GM23248 (cell line): ENCODE measurements at places on chromosomes 3 and 15.
A peak's percentile ranks its signal among the peaks of the same experiment; 100 is the strongest.

GRCh38 chr15:59373215-59373614, 544 bp upstream of the MYO1E start:
- H3K27me3 ChIP-seq: no peaks in the 10 kb centered on the region
- peak overlapping the region; percentile 57 for H3K27ac ChIP-seq
- DNase-seq: no peak
- H3K4me1 ChIP-seq: peaks cover 15% of the 10 kb centered on the region
- H3K4me3 ChIP-seq: peak overlapping the region; percentile 85

DNA sequence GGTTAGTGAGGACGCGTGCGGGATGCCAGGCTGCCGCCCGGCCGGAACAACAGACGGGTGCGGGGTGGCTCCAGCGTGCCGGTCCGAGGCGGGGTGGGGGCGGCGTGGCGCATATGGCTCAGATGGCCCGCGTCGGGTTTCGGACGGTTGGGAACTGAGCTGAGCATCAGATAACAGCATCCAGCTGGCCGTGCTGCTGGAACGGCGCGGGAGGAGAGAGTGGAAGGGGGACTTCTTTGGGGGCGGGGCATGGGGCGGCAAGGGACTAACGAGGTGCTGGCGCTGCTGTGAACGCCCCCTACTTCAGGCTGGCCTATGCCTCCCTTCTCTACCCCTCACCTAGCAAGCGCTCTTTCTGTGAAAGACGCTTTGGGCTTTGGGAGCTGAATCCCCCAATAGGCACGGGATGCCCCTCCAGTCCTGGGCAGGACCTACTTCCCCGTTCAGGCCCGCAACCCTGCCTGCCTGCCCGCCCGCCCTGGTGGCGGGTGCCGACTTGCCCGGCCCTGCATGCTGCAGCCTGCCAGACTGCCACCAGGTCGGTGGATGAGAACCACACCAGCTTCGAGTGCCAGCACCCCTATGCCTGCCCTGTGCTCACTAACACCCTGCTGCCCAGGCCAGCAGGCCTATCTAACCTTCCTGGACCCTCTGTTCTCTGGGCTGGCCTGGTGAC, 542 bp downstream of the INKA1 start:
- no peaks in the 10 kb centered on the region for H3K27me3 ChIP-seq
- H3K4me3 ChIP-seq: peak overlapping the region; percentile 96
- no peaks in the 10 kb centered on the region for H3K36me3 ChIP-seq
- DNase-seq: peak; percentile 60
- peak overlapping the region; percentile 65 for H3K27ac ChIP-seq

GRCh38 chr3:29176501-29176900, 104.4 kb upstream of the RBMS3 start:
- H3K4me1 ChIP-seq: peaks cover 1% of the 10 kb centered on the region
- H3K27me3 ChIP-seq: no peaks in the 10 kb centered on the region
- H3K36me3 ChIP-seq: no peaks in the 10 kb centered on the region
- H3K4me3 ChIP-seq: no peak overlapping the region
- DNase-seq: no peak

DNA sequence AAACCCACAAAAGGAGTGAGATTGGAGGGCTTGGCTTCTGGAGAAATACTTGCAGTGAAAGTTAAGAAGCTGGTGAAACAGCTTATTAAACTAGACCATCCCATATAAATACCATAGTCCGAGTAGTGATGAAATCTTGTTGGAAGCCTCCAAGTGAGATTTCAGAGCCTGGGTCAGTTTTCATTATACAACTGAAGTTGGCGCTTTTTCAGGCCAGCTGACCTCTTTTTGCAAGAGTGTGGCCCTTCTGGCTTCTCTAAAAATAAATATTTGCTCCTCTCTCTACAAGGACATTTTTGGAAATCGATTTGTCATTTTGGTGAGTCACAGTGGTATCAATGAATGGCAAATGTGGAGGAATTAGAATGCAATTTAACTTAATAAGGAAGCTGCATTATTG, 51.2 kb upstream of the THRB start:
- peak; percentile 35 for DNase-seq
- no peaks in the 10 kb centered on the region for H3K36me3 ChIP-seq
- no peak overlapping the region for H3K4me3 ChIP-seq
- no peaks in the 10 kb centered on the region for H3K27me3 ChIP-seq
- H3K4me1 ChIP-seq: peaks cover 19% of the 10 kb centered on the region
- no peak overlapping the region for H3K27ac ChIP-seq

- DNase-seq: no peak
- H3K27me3 ChIP-seq: no peaks in the 10 kb centered on the region
- H3K4me1 ChIP-seq: no peaks in the 10 kb centered on the region
- no peaks in the 10 kb centered on the region for H3K36me3 ChIP-seq
- no peak overlapping the region for H3K27ac ChIP-seq
Measured at GRCh38 chr3:107837895-107838612, 252.8 kb downstream of the CD47 start.

- peaks cover 29% of the 10 kb centered on the region for H3K4me1 ChIP-seq
- no peak overlapping the region for H3K4me3 ChIP-seq
- no peaks in the 10 kb centered on the region for H3K27me3 ChIP-seq
- peak overlapping the region; percentile 62 for H3K27ac ChIP-seq
- no peaks in the 10 kb centered on the region for H3K36me3 ChIP-seq
- DNase-seq: peak; percentile 67
Measured at GRCh38 chr3:135895734-135896121, 69.8 kb upstream of the PPP2R3A start.

- H3K27ac ChIP-seq: no peak overlapping the region
- no peak for DNase-seq
- H3K36me3 ChIP-seq: no peaks in the 10 kb centered on the region
- no peaks in the 10 kb centered on the region for H3K27me3 ChIP-seq
Measured at GRCh38 chr3:7576071-7576470, 715.2 kb downstream of the GRM7 start.
